NCI-H1105 (cell line): ENCODE measurements at places on chromosomes 16 and 17.

GRCh38 chr17:77002103-77003045 lies 134.2 kb downstream of the MGAT5B start:
- DNase-seq = no peak

GRCh38 chr16:87331241-87331801 lies 14.1 kb upstream of the C16orf95 start:
- no peak for DNase-seq

DNA sequence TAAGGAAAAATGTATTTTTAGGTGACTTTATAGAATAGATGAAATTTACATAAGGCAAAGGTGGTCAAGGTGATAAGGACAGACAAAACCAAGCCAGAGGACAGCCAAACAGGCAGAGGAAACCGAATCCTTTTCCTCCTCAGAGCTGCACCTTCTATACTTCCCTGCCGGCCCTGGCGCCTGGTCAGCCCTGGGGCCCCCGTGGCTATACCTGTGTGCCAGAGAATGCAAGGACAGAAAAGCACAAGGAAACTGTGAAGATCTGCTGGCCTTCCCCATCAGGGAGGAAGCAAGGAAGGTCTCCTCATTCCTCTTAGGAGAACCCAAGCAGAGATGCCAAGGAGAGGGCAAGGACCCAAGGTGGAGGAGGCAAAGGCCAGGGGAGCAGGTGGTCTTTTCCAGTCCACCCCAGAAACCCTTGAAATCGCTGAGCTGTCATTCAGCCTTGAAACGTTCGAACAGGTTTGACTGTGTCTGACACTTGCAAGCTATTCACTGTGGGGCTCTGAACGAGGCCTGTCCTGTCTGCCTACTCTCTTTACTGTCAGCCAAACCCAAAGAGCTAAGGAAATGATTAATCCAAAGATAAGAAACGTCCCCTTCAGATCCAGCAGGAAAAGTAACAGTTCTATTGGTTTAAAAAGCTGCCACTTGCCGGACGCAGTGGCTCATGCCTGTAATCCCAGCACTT lies 114.4 kb downstream of the XYLT1 start:
- DNase-seq = no peak

- DNase-seq = no peak
These were observed 39.0 kb downstream of the ZNF423 start for GRCh38 chr16:49816875-49817274.

DNA sequence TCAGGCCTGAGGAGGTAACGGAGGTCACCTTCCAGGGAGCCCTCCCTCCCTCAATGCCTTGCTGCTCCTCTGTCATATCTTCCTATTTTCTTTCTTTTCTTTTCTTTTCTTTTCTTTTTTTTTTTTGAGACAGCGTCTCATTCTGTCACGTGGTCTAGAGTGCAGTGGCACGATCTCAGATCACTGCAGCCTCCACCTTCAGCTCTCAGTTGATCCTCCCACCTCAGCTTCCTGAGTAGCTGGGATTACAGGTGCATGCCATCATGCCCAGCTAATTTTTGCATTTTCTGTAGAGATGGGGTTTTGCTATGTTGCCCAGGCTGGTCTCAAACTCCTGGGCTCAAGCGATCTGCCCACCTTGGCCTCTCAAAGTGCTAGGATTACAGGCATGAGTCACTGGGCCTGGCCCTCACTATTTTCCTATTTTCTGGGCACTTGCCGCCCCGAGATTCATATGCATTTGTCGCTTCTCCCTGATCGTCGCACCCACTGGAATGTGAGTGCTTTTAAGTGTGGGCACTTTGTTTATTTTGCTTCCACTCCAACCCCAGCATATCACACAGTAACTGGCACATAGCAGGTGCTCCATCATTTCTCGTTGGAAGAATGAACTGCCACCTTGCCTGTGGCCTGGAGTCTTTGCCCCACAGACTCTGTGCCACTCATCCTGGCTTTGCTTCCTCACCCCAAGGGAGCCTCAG lies 31.7 kb downstream of the CPNE2 start:
- no peak for DNase-seq

DNA sequence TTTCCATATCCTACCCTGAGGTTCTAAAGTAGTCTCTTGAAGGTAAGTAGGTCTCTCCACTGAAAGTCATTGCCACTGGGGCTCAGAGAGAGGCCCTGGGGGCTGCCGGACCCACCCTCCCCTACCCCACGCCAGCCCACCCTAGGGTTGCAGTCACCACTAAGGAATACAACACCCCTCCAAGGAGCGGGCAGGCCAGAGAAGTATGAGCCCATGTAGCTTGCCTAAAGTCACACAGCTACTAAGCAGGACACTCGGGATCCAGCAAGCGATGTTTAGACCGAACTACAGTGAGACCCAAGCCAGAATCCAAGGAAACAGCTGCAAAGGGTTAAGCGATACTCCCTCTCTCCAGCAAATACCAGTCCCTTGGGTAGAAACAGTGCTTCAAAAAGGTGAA lies 27.0 kb downstream of the C16orf78 start:
- DNase-seq = no peak

DNA sequence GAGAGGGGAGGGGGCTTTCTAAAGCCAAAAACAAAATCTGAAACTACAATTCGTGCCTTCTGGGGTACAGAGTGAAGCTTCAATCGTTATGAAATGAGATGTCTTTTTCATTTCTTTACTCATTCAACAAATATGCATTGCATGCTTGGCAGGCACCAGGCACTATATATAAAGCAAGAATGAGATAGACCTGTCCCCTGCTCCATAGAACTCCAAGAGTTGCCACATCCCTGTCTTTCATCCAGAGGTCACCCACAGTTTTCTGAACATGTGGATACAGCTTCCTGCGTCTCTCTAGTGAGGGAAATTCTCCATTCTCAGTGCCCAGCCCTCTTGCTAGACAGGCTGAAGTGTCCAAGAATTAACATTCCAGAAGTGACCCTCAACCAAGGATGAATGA lies 343.2 kb upstream of the MAF start:
- no peak for DNase-seq

DNA sequence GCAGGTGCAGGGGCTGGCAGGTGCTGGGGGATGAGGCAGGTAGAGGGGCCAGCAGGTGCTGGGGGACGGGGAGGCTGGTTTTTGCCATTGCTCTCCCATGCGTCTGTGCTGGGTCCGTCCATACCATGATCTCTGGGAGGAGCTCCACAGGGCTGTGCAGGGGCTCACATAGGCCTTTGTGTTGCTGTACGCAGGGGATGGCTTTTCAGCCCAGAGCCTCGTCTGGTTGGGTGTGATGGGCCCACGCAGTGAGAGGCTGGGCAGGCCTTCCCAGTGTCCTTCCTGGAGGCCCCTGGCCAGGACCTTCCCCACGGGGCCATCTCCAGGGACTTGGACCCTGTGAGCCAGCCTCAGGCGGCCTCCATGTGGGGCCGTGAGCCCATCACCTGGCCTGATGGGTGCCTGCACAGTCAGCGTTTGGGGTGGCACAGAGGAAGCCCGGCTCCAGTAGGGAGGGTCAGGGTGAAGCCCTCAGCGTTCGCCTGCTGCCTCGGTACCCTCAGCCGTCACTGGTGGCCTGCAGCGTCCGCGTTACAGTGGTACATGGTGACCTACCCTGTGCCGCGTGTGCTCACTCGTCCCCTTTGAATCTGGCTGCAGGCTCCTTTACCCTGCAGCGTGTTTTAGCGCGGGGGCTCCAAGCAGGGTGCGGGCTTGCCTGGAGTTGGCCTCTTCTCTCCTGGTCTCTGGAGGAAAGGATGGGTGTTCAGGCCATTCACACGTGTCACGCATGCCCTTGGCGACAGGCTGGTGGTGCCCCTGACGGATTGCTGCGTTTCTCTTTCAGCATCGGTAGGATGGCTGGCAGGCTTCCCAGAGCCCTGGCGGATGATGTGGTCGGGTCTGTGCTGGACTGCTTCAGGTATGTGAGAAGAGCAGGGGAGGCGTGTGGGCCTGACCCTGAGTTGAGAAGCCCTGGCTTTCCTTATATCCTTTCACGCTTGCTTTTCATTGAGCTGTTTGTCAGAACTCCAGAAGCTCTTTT lies 30.6 kb downstream of the ZNF750 start:
- DNase-seq = no peak

- no peak for DNase-seq
These were observed 313.6 kb downstream of the GRIN2A start for GRCh38 chr16:9868606-9869149.

GRCh38 chr16:31472709-31473203 lies 804 bp downstream of the TGFB1I1 start:
- DNase-seq = peak; percentile 39

DNA sequence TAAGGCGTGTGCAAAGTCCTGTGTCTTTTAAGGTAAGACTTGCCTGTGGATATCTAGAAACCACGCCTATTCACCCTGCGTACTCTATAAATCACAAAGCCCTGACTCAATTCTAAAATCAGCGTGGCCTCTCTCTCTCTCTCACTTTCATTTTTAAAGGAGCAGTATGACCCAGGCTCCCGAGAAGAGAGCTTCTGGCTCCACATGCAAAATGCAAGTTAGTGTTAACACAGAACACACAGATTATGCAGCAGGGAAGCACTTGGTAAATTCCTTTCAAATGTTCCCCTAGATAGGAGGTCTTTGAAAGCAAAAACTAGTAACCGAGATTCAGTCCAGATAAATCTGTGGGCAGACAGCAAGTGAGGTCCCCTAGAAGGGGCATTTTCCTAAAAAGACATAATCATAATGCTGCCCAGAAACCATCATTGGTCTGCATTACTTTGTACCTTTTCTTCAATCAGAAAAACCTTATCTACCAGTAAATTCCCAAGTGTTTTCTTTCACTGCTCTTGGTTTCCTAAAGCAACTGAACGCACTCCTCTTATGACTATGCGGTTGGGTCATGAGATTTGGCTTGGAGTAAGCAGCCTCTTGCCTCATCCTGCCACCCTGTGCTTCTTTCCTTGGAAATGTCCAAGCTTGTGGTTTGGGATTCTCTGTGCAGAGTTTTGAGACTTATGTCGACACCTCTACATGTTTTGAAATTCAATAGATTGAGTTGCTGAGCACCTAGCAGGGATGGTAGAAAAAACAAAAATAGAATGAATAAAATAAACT lies 31.7 kb upstream of the KCNJ2 start:
- DNase-seq = no peak
